ENCODE measurements at places on chromosomes 11 and 22. TPM values are rescaled to one million over a fixed set of nuclear protein-coding genes. Genes with fewer than 3 reads are reported as not detected.

Gene RNF214
- 25.1 TPM for total RNA-seq

Gene SLC6A5
- not detected for total RNA-seq

- H3K36me3 ChIP-seq, result no peaks in the 10 kb centered on the region
- H3K4me3 ChIP-seq, result no peak overlapping the region
- H3K4me1 ChIP-seq, result no peaks in the 10 kb centered on the region
- H3K27me3 ChIP-seq, result no peaks in the 10 kb centered on the region
These were observed 83.6 kb downstream of the FDX1 start for GRCh38 chr11:110513259-110513801.

DNA sequence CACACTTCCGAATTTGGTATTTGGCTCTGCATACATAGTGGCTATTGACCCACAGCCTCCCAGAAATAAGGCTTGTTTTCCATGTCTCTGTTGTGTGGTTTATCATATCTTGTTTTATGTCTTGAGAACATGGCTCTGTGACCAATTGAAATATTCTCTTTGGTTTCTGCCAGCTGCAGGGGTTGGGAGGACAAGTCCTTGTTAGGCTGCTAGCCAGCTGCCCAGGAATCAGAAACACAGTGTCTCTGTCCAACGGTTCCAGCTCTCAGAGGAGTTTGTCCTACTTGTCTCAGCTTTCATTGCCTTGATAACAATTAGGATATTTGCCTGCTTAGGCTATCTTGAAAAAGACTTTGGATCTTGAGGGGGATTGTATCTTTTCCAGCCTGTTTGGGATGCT lies 6.0 kb upstream of the SLC7A4 start:
- peaks cover 9% of the 10 kb centered on the region for H3K4me1 ChIP-seq
- no peaks in the 10 kb centered on the region for H3K36me3 ChIP-seq
- H3K4me3 ChIP-seq, result no peak overlapping the region
- peaks cover 2% of the 10 kb centered on the region for H3K27me3 ChIP-seq
- peak overlapping the region; percentile 11 for H3K27ac ChIP-seq
- no peak for DNase-seq

Gene CSTPP1
- total RNA-seq, result 18.4 TPM

DNA sequence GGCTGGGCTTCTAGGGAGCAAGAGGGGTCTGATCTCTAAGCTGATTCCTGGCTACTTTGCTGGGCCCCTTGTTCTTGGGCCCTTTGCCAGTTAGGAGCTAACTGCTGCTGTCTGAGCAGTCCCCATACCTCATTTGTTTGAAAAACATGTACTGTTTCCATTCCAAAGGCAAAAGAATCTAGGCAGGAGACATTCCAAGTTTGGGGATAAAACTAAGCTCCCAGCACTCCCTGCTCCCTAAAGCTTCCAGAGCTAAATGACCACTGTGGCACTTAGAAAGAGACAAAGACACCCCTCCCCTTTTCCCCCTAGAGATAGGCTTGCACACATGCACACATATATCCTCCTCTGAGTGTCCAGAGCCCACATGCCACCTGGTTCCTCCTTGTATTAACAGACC lies 22.7 kb upstream of the RRM1 start:
- no peak overlapping the region for H3K4me3 ChIP-seq
- H3K27me3 ChIP-seq, result no peaks in the 10 kb centered on the region
- peaks cover 22% of the 10 kb centered on the region for H3K36me3 ChIP-seq

- H3K4me1 ChIP-seq, result no peaks in the 10 kb centered on the region
- DNase-seq, result no peak
- H3K27ac ChIP-seq, result no peak overlapping the region
These were observed 126.1 kb downstream of the TRIM29 start for GRCh38 chr11:120011836-120012235.

Gene HEPHL1
- not detected for total RNA-seq

DNA sequence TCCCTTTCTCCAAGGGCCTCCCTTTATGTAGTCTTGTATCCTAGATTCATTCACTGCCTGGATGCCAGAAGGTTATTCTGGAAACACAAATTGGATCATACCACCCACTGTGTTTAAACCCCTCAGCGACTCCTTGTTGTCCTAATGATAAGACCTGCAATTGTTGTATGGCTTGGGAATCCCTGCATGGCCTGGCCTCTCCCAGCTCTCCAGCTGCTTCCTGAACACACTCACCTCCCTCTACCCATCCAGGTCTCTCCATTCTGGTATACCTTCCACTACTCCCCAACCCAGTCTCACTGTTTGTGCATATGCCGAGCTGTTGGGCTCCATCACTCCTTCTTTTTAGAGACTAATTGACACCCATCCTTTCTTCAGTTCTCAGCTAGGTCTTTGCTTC lies 124.3 kb upstream of the ALX4 start:
- H3K27ac ChIP-seq, result no peak overlapping the region
- H3K4me1 ChIP-seq, result no peaks in the 10 kb centered on the region
- no peak for DNase-seq
- H3K4me3 ChIP-seq, result no peak overlapping the region
- H3K27me3 ChIP-seq, result no peaks in the 10 kb centered on the region
- no peaks in the 10 kb centered on the region for H3K36me3 ChIP-seq

DNA sequence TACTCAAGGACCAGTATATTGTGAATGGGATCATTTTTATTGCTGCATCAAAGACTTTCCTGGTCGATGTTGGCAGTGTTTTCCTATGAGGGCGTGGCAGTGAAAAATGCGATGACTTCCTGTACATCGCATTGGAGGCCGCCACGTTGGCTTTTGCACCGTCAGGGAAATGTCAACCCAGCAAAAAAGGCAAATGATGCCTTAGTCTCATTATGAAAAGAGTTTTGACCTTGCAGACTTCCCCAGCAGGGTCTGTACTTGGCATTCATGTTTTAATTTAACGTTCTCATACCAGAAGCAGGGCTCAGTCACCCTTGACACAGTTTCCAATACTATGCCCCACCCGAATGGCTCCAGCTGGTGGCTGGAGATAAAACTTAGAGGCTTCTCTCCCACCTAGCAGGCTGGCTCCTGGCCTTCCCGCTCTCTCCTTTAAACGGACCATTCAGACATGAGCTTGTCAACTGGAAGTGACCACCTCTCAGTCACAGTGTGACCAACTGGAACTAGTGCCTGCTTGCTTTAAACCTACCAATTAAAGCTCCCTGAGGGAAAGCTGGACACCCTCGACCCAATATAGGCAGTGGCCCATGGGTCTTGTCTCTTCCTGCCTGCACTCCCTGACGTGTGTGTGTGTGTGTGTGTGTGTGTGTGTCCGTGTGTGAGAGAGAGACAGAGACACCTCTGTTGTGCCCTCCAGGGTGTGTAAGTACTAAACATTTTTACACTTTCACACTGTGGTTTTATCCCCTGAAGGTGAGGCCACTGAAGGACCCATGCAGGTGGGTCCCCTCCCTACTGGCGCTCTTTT lies 8.7 kb upstream of the GDPD5 start:
- no peaks in the 10 kb centered on the region for H3K27me3 ChIP-seq
- H3K36me3 ChIP-seq, result no peaks in the 10 kb centered on the region
- no peak for DNase-seq
- H3K4me3 ChIP-seq, result no peak overlapping the region
- H3K4me1 ChIP-seq, result peaks cover 19% of the 10 kb centered on the region
- H3K27ac ChIP-seq, result peak overlapping the region; percentile 59

GRCh38 chr11:70105755-70106571 lies 27.8 kb downstream of the ANO1 start:
- no peak overlapping the region for H3K4me3 ChIP-seq
- no peaks in the 10 kb centered on the region for H3K4me1 ChIP-seq
- no peak overlapping the region for H3K27ac ChIP-seq
- H3K36me3 ChIP-seq, result no peaks in the 10 kb centered on the region
- H3K27me3 ChIP-seq, result no peaks in the 10 kb centered on the region
- DNase-seq, result no peak

DNA sequence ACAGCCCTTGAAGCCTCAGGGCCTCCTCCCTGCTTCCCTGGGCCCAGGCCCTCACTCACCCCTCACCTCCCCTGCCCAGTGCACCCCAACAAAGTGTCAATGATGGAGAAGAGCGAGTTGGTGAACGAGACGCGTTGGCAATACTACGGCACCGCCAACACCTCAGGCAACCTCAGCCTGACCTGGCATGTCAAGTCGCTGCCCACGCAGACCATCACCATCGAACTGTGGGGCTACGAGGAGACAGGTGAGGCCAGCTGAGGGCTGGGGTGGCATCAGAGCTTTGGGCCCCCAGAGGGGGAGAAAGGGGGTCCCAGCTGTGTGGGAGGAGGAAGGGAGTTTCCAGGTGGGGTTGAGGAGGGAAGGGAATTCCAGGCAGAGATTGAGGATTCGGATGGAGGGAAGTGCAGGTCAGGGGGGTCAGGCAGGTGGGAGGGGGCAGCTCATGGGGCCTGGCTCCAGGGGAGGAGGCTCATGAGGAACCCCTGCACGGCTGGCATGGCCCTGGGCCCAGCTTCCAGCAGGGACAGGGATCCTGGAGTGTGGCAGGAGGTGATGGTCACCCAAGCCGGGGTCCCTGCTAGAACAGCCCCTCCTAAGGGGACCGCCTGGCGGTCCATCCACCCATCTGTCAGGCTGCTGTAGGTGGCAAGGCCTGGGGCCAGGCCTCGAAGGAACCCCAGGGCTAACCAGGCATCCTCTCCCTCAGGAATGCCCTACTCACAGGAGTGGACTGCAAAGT lies 2.9 kb downstream of the SUSD2 start:
- H3K36me3 ChIP-seq, result no peaks in the 10 kb centered on the region
- peak; percentile 37 for DNase-seq
- no peaks in the 10 kb centered on the region for H3K27me3 ChIP-seq
- no peak overlapping the region for H3K4me3 ChIP-seq
- no peak overlapping the region for H3K27ac ChIP-seq

- H3K36me3 ChIP-seq, result peaks cover 20% of the 10 kb centered on the region
- H3K4me1 ChIP-seq, result no peaks in the 10 kb centered on the region
- H3K4me3 ChIP-seq, result no peak overlapping the region
- no peaks in the 10 kb centered on the region for H3K27me3 ChIP-seq
These were observed 17.5 kb upstream of the CDC42EP2 start for GRCh38 chr11:65297026-65297672.

DNA sequence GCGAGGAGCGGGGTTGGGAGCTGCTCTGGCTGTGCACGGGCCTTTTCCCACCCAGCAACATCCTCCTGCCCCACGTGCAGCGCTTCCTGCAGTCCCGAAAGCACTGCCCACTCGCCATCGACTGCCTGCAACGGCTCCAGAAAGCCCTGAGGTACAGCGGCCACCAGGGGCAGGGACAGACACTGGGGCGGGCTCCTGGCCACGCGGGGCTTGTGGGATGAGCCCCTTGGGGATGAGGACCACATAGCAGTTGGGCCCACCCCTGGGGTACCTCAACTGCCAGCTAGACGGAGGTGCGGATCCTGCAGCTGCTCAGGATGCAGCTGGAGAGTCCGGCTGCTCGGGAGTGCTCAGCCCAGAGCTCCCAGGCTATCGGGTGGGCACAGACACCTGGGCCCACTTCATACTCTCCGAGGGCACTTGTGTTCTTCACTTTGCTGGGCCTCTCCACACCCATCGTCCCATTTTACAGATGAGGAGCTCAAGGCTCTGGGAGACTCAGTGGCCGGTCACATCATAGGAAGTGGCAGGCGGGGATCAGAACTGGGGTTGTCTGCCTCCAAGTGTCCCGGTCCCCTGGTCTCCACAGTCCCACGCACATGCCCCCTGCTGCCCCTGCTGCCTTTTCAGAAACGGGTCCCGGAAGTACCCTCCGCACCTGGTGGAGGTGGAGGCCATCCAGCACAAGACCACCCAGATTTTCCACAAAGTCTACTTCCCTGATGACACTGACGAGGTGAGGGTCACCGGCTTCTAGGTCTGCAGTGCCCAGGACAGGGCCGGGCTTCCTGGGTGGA lies 77.6 kb downstream of the MYO7A start:
- peak; percentile 33 for DNase-seq
- no peak overlapping the region for H3K4me3 ChIP-seq
- H3K36me3 ChIP-seq, result no peaks in the 10 kb centered on the region
- no peaks in the 10 kb centered on the region for H3K4me1 ChIP-seq

Gene ROBO4
- total RNA-seq, result not detected

DNA sequence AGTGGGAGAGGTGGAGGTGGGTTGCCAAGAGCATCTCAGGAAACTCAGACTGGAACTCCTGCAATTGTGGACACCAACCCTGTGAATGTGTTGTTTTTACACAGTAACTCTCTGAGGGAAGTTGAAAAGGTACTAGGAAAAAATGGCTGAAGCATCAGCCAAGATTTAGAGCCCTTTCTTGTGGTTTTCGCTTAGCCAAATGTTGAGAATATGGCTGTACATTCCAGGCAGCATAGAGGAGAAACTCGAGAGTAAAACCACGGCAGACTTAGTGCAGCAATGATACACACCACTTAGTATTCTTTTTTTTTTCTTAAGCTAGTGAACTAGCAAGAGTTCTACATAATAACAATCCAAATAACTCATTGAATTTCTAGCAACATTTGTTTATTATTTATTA lies 309.7 kb upstream of the MTNR1B start:
- H3K4me1 ChIP-seq, result no peaks in the 10 kb centered on the region
- no peaks in the 10 kb centered on the region for H3K36me3 ChIP-seq
- H3K27me3 ChIP-seq, result no peaks in the 10 kb centered on the region
- no peak for DNase-seq

Gene CABP4
- total RNA-seq, result 0.33 TPM

Gene ESAM
- 0.77 TPM for total RNA-seq

GRCh38 chr22:50739894-50740293 lies 1.9 kb downstream of the ACR start:
- no peak overlapping the region for H3K27ac ChIP-seq
- H3K4me3 ChIP-seq, result no peak overlapping the region
- no peak for DNase-seq
- H3K36me3 ChIP-seq, result no peaks in the 10 kb centered on the region
- H3K27me3 ChIP-seq, result no peaks in the 10 kb centered on the region

Gene OR51I1
- total RNA-seq, result not detected

- H3K27ac ChIP-seq, result peak overlapping the region; percentile 78
- peak overlapping the region; percentile 96 for H3K4me3 ChIP-seq
- no peaks in the 10 kb centered on the region for H3K27me3 ChIP-seq
These were observed 875 bp downstream of the TCP11L1 start for GRCh38 chr11:33040033-33040861.

- no peak overlapping the region for H3K4me3 ChIP-seq
- H3K4me1 ChIP-seq, result no peaks in the 10 kb centered on the region
- H3K27me3 ChIP-seq, result no peaks in the 10 kb centered on the region
- no peaks in the 10 kb centered on the region for H3K36me3 ChIP-seq
These were observed 52.2 kb downstream of the GAB2 start for GRCh38 chr11:78365381-78365792.

DNA sequence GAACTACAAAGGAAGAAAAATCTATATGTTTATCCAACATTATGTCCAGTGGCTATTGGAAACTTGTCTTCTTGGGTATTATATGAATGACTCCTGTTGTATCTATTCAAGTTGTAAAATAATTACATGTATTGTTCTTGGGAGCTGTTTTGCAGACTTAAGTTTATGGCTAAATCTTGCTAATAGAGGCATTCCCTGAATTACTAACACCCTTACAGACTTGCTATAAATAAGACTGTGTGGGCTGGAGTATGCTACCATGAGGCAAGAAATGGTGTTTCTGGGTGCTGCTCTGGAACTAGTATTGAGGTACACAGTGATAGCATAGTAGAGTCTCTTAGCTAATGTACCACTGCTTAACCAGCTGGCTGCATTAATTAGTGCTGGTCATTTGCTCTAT lies 155.1 kb downstream of the HIPK3 start:
- H3K36me3 ChIP-seq, result no peaks in the 10 kb centered on the region
- no peak overlapping the region for H3K4me3 ChIP-seq
- H3K27me3 ChIP-seq, result no peaks in the 10 kb centered on the region
- H3K27ac ChIP-seq, result no peak overlapping the region
- H3K4me1 ChIP-seq, result no peaks in the 10 kb centered on the region

Data from CD8-positive, alpha-beta memory T cell (primary cell).